ENCODE measurements at places on chromosomes 4 and X.

GRCh38 chr4:827209-828081 is 1.5 kb upstream of the CPLX1 start:
- DNase-seq = no peak

GRCh38 chr4:41927796-41928499 is 7.3 kb upstream of the TMEM33 start:
- no peak for DNase-seq

DNA sequence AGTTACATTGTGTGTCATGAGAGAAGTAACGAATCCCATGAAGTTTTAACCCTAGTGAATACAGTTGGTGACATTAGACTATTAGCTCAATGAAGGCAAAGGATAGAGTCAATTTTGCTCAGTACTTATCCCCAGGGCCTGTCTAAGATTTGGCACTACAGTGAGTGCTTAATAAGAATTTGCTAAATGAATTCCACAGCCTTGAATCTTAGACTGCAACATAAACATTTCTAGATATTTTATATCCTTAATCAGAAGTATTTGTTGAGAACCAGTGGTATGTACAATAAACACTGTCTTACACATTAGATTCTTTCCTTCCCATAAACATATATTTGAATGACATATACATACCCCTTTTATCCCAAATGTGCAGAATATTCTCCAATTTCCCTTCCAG is 223.0 kb downstream of the NSUN7 start:
- DNase-seq = no peak

GRCh38 chr4:74424111-74424510 is 20.8 kb upstream of the AREG start:
- no peak for DNase-seq

DNA sequence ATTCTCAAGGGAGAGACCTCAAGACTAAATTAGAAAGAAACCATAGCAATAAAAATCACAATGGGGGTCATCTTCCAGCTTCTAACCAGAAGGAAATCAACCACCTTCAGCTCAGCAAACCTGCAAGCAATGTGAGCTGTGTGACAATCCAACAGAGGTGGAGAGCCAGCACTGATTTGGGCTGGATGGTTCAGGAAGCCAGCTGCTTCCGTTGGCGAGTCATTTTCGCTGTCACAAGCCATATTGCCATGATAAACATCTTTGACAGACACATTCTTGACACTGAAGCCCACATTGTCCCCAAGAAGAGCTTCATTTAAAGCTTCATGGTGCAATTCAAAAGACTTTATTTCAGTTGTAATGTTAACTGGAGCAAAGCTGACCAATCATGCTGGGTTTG is 22.7 kb downstream of the F8A1 start:
- no peak for DNase-seq

DNA sequence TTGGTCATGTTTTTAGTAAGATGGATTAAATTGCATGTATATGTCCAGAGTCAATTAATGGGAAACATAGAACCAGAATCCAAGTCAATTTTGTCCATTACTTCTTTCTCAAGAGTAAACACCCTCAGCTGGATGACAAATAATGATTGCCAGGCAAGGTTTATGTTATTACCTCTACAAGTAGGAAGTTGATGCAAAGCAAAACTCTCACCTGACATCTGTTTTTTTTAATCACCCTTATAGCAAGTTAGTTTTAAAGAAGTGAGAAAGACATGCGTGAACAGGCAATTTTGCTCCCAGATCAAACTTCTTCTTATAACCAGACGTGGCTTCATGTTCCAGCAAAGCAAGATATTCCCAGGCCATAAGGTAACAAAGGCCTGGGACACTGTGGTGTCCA is 348.5 kb upstream of the FTHL17 start:
- DNase-seq = no peak

GRCh38 chr4:136355970-136356369 is 1176.3 kb downstream of the PCDH18 start:
- no peak for DNase-seq

DNA sequence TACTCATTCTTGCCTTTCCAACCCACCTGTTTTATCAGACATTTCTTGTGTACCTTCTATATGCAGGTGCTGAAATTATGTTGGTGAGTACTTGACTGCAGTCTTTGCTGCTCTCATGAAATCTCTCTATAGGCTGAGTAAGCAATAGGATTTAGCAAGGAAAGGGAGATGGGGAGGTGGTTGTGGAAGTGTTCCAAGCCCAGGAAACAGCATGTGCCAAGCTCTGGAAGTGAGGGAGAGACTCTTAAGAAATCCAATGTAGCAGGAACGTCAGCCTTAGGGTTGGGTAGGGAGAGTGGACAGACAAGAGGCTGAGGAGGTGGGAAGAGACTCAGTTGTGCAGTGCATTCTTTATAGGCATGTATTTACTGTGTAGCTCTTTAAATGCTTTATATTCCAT is 5.6 kb downstream of the SEPTIN11 start:
- DNase-seq = no peak

- DNase-seq = no peak
Measured at GRCh38 chr4:72471816-72472215, 97.2 kb downstream of the ADAMTS3 start.
